ENCODE measurements at places on chromosomes 4 and X.

DNA sequence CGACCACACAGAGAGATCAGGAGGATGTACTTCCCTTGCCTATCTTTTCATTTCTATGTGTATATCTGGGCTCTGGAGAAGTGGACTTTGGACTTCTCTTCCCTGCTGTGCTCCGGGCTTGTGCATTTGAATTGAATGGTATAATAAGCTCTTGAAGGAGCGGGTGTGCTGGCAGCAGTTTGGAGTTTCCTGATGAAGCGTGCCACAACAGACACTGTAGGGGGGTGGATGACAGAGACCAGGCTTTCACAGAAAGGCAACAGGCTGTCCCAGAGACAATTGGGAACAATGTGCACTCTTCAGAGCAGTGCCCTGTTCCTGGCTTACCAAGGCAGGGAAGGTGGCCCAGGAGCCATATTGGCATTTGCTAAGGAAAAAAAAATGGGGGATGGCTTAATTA lies 170.1 kb downstream of the FRMPD4 start:
- DNase-seq, result no peak

GRCh38 chrX:115226929-115227328 lies 7.0 kb downstream of the LRCH2 start:
- no peak for DNase-seq

DNA sequence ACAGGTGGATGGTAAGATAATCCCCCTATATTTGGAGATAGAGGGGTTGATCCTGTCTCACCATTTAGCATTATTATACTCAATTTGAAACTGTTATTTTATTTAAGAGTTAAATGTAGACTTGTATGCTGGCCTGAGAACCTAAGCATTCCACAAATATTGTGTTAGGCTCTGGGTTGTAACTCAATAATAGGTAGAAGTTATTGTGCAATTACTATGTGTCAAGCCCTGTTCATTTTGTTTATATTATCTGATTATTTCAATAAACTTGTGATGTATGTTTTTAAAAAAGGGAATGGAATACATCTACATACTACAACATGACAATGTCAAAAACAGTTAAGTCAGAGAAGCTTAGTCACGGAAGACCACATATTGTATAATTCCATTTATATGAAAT lies 13.6 kb upstream of the TXK start:
- no peak for DNase-seq

DNA sequence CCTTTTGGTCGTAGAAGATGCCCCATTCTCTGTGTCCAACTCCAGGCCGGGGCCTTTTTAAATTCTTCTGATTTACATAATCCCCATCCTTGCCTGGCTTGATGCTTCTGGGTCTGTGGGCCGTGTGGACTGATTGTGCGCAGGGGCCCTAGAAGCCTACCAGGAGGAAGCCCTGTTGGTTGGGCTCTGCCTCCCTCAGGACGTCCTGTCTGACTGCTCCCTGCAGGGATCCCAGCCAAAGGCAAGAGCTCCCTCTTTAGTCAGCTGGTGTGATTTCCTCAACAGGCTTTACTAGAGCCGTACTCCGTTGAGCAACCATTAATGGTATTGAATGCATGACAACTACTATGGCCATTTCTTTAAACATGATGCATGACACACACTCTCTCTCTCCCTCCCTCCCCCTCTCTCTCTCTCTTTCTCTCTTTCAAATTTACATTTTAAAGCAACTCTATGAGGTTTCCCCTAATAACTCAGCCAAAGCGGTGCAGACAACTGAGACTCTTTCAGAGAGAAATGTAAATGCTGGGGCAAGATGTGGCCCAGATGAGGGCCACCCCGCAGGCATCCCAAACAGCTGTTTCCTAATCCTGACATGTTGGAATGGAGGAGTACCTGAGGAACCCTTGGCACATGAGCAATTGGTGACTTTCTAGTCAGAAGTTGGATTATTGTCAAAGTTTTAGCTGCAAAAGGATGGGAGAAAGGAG lies 117.3 kb downstream of the DRD5 start:
- DNase-seq, result no peak

- no peak for DNase-seq
These were observed 45.8 kb downstream of the NELFA start for GRCh38 chr4:1962980-1963379.

- no peak for DNase-seq
These were observed 2.0 kb downstream of the DDX3X start for GRCh38 chrX:41335958-41336331.

- DNase-seq, result no peak
These were observed 557 bp downstream of the PIGG start for GRCh38 chr4:499567-499966.

- DNase-seq, result no peak
These were observed 15.6 kb downstream of the PJA1 start for GRCh38 chrX:69149466-69150280.

- DNase-seq, result no peak
These were observed 11.9 kb downstream of the TMPRSS11D start for GRCh38 chr4:67871867-67872266.

GRCh38 chrX:643911-644303 lies 13.3 kb downstream of the SHOX start:
- no peak for DNase-seq

GRCh38 chr4:80434238-80434637 lies 98.7 kb downstream of the CFAP299 start:
- no peak for DNase-seq

GRCh38 chr4:76312457-76312856 lies 5.9 kb downstream of the STBD1 start:
- no peak for DNase-seq

GRCh38 chr4:56048702-56049431 lies 100.1 kb downstream of the CEP135 start:
- no peak for DNase-seq

- no peak for DNase-seq
These were observed 10.4 kb upstream of the PPP3CA start for GRCh38 chr4:101357751-101358150.

- no peak for DNase-seq
These were observed 4.2 kb downstream of the TMSB4X start for GRCh38 chrX:12979026-12979607.

- no peak for DNase-seq
These were observed 18.9 kb upstream of the GPR101 start for GRCh38 chrX:137052643-137053235.

GRCh38 chr4:71609651-71610050 lies 174.2 kb downstream of the GC start:
- no peak for DNase-seq

- DNase-seq, result no peak
These were observed 85.6 kb downstream of the ZNF674 start for GRCh38 chrX:46459603-46460002.

GRCh38 chr4:88217169-88217568 lies 58.7 kb upstream of the ABCG2 start:
- no peak for DNase-seq

DNA sequence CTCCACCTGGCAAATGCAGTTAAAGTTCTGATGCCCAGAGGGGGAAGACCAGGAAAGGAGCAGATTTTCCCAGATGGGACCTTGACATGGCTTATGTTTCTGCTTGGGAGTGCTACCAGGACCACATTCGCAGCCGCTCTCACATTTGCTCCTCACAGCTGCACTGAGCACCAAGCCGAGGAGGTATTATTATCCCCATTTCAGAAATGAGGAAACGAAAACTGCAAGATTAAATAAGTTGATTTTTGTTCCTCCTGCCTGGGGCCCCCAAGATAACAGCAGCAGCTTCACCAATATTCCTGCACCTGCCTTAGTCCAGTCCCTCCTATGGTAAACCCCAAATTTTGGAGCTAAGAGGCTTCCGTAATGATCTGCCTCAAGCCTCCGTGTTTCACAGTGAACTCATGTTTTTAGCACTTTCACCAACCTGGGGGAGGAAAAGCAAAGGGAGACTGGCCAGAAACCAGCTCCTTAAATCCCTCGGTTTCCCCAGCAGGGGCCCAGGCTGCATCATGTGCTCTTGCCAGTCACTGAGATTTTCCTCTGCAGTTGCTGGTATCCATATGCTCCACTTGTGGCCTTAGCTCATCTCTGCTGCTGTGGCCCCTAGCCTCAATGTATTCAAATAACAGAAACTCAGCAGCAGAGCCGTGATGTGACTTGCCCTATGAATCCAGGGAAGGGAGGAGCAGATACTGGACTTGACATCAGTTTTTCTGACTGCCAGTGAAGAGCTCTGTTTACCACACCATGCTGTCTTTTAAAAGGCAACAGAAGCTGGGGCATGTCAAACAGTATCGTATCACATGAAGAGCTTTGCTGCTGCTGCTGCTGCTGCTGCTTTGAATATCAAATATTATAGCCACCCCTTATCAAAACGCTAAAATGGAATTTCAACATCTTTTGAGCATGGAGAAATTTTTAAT lies 95.5 kb upstream of the KLHL13 start:
- no peak for DNase-seq

- DNase-seq, result no peak
These were observed 156.7 kb downstream of the ATP10D start for GRCh38 chr4:47641755-47642154.

DNA sequence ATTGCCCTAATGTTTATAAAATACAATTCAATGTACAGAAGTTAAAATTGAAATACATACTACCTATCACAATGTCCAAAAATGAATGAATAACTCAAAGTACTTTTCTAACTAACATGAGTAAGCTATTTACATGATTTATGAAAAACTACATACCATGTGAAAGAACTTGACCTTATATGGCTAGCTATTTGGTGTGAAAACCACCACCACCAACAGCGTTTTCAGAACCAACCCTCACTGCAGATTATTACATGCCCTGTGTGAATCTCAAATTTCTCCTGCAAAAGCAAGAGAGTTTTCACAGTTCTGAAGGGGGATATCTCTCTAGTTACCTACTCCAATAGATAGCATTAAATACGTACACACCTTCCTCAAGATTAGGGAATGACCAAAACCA lies 198.5 kb downstream of the SPATA18 start:
- DNase-seq, result no peak

GRCh38 chr4:8869002-8869897 lies 2.4 kb downstream of the HMX1 start:
- no peak for DNase-seq

GRCh38 chrX:316351-317325 lies 2.0 kb downstream of the GTPBP6 start:
- DNase-seq, result no peak

DNA sequence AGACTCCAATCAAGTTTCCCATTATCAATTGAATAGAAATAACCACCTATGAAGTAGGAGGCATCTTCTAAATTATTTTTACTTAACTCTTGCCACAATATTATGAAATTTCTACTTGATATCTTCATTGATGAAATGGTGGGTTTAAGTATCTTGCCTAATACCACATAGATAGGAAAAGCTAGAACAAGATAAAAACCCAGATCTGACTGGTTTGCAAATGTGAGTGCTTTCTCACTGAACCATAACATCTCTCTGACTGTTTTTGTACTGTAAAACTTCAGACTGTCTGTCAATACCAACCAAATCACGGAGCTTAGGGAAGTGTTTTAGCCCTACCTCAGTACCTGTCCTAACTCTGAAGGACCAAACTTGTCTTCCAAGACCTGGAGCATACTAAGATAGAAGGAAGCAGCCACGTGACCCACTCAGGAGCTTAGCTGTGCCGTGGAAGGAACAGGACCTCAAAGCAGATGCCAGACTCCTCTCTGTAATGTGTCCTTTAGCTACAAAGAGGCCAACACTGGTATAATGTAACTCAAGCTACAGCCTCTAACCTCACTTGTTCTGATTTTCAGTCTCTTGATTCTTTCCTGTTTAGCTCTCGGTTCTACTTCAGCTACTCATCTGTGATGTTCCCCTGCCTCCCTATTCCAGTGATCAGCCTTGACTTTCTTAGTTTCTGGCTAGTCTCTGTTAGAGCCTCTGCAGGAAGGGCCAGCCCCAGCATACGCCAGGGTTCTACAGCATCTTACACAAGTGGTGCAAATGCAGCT lies 84.4 kb downstream of the LRP2BP start:
- DNase-seq, result no peak

- no peak for DNase-seq
These were observed 57.6 kb upstream of the PRDM8 start for GRCh38 chr4:80139671-80140070.

- no peak for DNase-seq
These were observed 919.1 kb upstream of the PCDH10 start for GRCh38 chr4:132230025-132230424.

Data from activated naive CD8-positive, alpha-beta T cell treated with anti-CD3 and anti-CD28 coated beads, Interleukin-2, amount 50 U/mL, for 16 hours (primary cell).